Right forelimb (tissue), 1 donor: ENCODE measurements at places on chromosomes 16 and 17.

DNA sequence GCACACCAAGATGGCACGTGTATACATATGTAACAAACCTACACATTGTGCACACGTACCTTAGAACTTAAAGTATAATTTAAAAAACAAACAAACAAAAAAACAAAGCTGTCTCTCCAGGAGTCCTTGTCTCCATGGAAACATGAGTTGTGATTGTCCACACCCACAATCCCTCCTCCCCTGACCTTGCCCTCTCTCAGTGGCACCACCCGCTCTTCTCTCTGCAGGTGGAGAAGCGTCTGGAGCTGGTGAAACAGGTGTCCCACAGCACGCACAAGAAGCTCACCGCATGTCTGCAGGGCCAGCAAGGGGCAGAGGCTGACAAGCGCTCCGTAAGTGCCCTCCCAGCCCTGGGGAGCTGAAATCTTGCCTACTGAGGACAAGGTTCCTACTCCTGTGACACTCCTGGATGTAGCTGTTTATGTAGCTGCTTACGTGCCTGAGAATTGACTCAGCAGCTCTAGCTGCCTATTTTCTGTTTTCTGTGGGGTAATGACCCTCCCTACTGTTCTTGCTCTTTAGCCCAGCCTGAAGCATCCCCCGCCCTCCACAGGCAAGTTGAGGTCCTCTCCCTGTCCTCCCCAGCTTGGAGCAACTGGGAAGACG lies 107.0 kb downstream of the ARHGAP44 start:
- DNase-seq = no peak

DNA sequence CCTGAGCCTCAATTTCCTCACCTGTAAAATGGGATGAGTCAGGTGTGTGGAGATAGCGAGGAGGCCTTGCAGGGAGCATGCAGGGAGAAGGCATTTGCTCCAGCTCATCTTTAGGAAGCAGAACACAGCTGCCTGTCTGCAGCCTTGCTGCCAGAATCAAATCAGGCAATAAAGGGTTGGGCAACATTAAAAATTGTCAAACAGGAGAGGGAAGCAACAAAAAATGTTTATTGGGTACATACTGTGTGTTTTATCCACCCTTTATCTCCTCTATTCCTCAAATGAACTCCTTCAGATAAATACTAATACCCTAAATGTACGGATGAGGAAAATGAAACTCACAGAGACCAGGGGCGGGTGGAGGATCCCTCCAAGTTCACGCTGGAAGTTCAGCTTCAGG lies 12.2 kb downstream of the KRT16 start:
- DNase-seq = no peak

GRCh38 chr16:73418691-73419090 lies 370.8 kb upstream of the ZFHX3 start:
- DNase-seq = peak; percentile 24

DNA sequence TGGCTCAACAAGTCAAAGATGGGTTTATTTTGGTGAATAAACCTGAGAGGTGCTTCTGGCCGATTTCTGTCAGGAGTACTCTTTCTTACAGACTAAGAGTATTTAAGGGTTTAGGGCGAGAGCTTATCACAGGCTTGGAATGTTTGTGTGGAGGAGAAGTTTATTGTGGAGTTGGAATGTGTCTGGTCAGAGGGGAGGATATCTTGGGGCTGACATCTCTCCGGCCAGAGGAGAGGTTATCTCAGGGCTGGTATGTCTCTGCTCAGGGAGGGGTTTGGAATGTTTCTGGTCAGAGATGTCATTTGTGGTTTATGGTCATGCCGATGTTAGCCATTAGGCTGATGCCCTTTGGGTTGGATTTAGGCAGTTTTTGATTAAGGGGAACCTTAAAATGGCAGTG lies 236.4 kb upstream of the EEF2KMT start:
- DNase-seq = no peak

GRCh38 chr17:20313306-20313705 lies 154.0 kb downstream of the LGALS9B start:
- DNase-seq = no peak

GRCh38 chr16:14616280-14616679 lies 13.8 kb downstream of the PARN start:
- DNase-seq = no peak

DNA sequence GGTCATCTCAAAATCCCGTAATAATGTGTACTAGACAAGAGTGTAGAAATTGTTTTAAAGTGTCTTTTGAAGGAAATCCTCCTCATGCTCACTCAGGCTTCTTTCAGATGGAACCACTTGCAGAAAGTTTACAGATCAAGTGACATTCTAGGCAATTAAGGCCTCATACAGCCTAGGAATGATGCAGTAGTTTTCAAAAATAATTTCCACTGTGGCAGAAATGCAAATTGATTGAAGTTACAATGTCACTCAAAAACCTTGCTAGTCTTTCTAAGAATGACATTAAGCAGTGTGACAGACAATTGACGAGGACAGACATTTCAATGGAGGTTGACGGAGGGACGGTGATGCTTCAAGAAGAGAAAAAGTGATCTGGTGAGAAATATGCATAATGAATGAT lies 53.5 kb upstream of the CDH8 start:
- no peak for DNase-seq

DNA sequence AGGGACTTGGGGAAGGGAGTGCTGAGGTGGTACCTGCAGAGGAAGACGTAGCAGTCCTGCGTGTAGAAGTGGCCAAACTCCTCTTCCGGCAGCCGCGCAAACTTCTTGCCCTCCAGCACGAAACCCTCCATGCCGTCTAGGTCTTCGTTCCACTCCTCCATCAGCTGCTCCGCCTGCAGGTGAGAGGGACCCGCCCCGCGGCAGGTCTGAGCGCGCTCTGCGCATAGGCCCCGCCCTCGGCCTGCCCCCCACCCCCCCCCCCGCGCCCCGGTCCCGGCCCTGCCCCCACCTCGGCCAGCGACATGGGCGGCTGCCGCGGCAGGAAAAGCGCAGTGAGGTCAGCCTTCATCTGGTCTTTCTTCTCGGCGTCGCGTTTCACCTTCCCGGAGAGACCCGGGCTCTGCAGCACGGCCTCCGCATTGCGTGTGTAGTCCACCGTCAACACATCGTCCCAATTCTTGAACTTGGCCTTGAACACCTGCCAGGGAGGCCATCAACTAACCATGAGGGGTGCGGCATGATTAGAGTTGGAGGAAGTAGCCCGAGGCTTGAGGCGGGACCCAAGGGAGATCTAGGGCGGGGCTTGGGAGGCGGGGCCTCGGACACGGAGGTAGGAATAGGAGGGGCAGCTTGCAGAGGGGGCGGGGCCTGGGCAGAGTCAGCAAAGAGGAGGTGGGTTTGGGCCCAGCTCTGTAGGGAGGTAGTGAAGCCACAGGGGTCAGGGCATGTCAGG lies 11.5 kb downstream of the FLII start:
- DNase-seq = no peak

DNA sequence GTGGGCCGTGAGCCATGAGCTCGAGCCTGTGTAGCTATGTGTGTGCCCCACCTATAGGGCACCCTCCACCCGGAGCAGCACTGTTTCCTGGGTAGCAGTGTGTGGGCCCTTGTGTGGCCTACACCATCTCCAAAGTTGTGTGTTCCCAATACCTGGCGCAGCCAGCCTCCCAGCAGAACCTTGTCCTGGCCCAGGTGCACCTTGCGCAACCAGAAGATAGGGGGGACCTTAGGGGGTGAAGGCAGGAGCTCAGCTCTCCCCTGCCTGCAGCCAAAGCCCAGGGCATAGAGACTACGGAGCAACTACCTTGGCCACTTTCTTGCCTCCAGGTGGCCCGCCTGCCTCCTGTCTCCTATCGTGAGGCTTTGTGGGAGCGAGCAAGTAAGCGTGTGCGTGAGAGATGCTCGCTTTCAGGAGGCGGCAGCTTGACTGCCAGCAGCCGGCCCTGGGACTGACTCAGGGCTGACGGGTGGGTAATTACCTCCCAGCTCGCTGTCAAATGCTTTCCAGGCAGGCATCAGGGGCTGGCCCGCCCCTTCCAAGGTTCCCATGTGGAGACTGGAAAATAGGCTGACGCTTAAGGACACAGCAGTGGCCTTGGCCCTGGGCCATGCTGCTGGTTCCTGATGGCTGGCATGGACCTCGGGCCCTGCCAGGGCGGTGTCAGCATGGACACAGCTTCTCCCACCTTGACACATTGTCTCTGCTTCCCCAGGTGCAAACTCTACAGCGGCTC lies 19.0 kb downstream of the TRAF7 start:
- DNase-seq = no peak

GRCh38 chr16:20944861-20945574 lies 44.4 kb downstream of the LYRM1 start:
- no peak for DNase-seq

DNA sequence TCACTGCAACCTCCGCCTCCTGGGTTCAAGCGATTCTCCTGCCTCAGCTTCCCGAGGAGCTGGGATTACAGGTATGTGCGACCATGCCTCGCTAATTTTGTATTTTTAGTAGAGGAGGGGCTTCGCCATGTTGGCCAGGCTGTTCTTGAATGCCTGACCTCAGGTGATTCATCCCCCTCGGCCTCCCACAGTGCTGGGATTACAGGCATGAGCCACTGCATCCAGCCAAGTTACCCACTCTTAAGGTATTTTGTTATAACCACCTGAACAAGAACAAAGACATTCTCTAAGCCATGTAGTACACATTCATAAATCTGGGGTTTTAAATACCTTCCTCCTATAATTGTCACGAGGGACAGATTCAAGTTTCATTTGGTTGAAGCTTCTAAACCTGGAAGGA lies 12.3 kb upstream of the TMEM170A start:
- no peak for DNase-seq

GRCh38 chr17:12107905-12108304 lies 87.2 kb downstream of the MAP2K4 start:
- DNase-seq = no peak

GRCh38 chr17:72514891-72515290 lies 394.1 kb downstream of the SOX9 start:
- DNase-seq = no peak

GRCh38 chr16:55273959-55274358 lies 50.0 kb upstream of the IRX6 start:
- no peak for DNase-seq

- no peak for DNase-seq
Measured at GRCh38 chr17:6408276-6408675, 26.6 kb downstream of the AIPL1 start.

DNA sequence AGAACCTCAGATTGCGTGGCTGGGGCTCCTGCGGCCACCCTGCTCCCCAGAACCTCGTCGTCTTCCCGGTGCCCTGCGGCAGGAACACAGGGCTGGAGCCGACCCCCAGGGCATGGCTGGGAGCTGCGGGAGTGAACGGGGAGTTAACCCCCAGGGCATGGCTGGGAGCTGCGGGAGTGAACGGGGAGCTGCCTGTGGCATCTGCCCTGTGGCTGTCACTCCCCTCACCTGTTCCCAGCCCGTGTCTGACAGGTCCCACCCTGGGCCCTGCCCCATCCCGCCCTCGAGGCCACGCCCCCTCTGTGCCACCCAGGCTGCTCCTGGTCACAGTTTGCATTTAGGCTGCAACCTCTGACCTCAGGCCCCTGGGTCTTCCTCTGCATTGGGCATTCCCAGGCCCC lies 39.4 kb upstream of the ACSF3 start:
- DNase-seq = no peak

DNA sequence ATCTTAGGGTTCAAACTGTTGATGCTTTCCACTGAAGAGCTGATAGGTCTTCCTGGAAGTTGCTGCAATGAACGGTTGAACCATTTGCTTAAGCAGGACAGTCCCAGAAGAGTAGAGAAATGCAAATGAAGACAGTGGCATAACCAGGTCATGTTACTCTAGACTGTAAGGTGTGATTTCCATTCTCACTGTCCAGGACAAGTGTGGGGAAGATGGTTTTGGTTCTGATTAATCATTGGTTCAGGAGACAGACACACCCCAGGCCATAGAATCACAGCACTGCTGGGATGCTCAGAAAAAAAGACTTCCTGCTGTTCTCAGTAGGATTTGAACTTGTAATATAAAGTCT lies 34.8 kb upstream of the XYLT2 start:
- DNase-seq = no peak

DNA sequence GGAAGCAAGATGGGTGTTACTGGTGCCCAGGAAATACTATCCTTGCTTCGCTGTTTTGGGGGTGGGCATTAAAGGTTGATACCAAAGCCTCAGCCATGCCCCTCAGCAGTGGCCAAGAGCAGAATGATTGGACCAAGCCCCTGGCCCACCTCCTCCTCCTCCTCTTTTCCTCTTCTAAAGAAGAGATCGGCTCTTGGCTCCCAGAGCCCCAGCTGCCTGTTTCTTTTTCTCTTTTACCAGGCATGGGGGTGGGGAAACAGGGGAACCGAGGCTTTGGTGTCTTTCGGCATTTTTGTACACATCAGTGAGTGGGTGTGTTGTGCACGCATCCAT lies 5.8 kb downstream of the THRA start:
- no peak for DNase-seq

GRCh38 chr17:13562271-13562800 lies 39.4 kb downstream of the HS3ST3A1 start:
- DNase-seq = peak; percentile 74

GRCh38 chr16:83363521-83363920 lies 444.3 kb upstream of the HSBP1 start:
- DNase-seq = no peak

DNA sequence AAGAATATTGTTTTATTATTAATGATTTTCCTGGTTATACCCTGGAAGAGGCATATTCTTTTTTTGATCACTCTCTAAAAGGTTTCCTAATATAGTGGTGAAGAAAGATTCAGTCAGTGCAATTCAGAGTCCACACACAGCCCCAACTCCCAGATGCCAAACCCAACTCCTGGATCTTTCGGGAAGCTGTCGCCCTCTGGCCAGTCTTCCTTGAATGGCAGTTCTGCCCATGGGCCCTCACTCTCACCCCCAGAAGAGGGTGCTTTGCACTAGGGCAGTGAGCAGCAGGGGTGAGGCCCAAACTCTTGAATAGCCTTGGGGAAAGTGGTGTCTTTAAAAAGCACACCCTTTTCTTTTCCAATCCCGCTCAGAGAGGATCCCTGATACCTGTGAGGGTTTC lies 11.0 kb downstream of the KRT32 start:
- no peak for DNase-seq

GRCh38 chr16:67388591-67388990 lies 4.7 kb downstream of the TPPP3 start:
- no peak for DNase-seq

DNA sequence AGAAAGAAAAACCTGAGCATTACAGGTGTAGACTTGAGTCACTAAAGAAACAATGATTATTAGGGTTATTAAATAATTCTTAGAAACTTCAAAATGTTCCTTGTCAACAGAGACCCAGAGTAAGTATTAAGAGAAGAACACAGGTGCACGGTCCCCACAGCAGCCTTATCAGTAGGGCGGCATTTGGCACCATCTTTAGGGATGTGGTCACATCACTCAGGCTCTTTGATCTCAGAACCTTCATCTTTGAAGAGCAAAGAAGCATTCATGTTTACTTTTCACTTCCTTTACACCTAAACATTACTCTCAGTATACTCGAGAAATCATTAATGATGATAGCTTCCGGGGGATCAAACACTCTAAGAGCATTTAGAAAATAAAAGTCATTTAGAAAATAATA lies 928.7 kb downstream of the KCNJ2 start:
- DNase-seq = no peak
